GOT3 (cell line): ENCODE measurements at places on chromosomes 1 and 21.

- DNase-seq = no peak
Measured at GRCh38 chr1:26542771-26543451, 13.3 kb downstream of the RPS6KA1 start.

- DNase-seq = no peak
Measured at GRCh38 chr21:45827302-45827692, 154.3 kb upstream of the COL6A1 start.

- no peak for DNase-seq
Measured at GRCh38 chr1:21657456-21658190, 11.5 kb downstream of the RAP1GAP start.

- no peak for DNase-seq
Measured at GRCh38 chr1:67457247-67457646, 27.0 kb upstream of the SERBP1 start.

DNA sequence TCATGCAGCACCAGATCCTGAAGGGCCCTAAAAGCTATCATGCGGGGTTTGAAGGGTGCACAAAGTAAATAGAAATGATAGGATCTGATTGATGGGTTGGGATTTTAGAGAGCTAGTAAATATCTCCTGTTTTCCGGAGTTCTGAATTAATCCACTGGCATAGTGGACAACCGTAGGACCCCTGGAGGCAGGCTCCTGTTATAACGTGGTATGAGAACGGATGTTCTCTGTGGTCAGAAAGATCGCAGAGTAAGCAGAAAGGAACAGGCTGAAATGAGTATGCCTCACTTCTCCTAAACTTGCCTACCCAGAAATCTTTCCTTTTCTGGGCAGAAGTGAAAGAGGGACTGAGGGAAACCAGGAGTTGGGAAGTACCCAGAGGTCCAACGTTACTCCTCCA, 470.8 kb downstream of the AJAP1 start:
- no peak for DNase-seq

DNA sequence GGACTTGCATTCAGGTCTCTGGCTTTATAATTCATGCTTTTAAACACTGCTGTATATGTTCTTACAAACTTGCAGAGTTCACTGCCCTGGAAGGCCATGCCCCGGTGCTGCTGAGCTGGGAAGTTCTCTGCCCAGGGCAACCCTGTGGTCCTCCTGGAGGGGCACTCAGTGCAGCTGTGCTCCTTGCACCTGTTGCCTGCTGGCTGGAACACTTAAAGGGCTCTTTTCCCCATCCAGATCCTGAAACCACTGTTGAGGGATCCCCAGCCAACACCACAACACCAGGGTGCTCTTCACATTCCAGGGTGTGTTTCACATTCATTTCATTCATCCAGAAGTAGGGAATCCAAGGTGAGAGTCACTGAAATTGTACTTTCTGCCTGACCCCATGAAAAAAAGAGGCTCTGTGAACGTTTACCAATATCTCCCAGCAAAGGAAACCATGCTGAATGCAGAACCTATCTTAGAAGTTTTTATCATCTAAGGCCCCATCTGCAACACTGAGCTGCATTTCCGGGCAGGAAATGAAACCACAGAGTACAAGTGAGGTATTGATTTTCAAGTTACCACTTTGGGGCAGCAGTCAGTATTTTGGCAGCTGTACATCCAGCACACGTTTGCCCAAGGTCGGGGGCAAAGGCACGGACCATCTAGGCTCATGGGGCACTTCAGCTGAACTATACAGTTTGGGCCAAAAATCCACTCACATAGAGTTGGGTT, 16.4 kb upstream of the KIAA0040 start:
- no peak for DNase-seq

DNA sequence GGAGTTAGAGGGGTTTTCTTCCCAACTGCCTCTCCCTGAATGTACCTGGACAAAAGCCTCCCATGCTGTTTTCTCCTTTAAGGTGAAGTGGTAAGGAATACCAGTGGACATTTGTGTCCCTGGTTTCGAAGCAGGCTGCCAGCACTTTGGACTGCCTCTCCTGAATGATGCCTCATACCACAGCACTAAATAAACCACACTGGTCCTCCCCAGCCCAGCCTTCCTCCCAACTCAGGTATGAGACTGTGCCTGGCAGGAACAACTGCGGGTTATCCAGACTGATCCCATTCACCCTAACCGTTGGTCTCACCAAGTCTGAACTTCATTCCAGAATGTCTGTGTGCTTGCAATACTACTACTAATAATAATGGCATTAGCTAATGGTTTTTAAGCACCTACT, 9.3 kb downstream of the COQ8A start:
- DNase-seq = no peak

DNA sequence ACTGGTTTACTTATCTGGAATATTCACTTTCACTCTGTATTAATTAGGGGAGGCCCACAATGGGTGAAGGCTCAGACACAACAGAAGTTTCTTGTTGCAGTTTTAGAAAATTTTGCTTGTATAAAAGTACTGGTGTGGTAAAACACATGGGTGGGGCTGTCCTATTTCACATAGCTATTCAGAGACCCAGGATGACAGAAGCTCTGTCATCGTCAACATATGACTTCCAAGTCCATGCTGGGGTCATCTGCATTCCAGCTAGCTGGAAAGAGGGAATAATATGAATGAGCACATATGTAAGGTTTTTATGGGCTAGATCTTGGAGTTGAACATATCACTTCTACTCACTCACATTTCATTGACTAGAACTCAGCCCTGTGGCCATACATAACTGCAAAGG, 166.4 kb upstream of the KCTD3 start:
- DNase-seq = no peak

DNA sequence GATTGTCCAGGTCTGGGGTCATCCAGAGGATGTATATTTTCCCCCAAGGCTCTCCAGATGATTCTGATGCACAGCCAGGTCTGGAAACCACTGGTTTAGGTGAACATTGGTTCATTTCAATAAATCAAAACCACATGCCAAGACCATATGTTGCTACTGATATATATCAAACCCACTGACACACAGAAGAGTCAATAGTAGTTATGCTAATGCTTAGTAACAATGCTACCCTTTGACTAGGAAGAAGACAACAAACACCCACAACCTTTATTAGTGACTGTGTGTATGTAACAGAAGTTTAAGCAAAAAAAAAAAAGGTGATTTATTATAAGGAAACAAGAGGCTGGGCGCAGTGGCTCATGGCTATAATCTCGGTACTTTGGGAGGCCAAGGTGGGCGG, 35.6 kb upstream of the POU2F1 start:
- DNase-seq = no peak

- no peak for DNase-seq
Measured at GRCh38 chr1:43620956-43621355, 29.0 kb upstream of the KDM4A start.

GRCh38 chr1:3539707-3540425, 71.4 kb downstream of the MEGF6 start:
- no peak for DNase-seq

DNA sequence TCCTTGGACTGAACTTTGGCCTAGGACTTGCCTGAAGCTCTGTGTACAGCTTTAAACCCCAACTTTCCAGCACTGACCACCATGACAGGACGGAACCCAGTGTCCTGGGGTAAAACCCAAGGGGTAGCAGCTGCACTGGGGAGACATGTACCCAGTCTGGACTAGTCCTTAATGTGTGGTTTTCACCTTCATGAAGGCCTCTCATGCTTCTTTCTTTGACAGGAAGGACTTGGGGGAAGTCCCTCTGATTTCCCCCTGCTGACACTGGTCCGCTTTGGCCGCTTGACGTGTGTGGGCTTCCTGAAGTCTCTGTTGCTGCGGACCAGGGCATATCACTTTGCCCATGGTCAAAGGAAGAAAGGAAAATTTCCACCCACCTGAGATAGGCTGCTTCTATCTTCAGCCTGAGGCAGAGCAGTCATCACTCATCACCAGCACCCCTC, 66.3 kb upstream of the PRDX6 start:
- no peak for DNase-seq

GRCh38 chr1:196063952-196064351, 544.3 kb downstream of the KCNT2 start:
- DNase-seq = no peak
